ENCODE measurements at places on chromosomes 1 and 21.
A peak's percentile ranks its signal among the peaks of the same experiment; 100 is the strongest.

DNA sequence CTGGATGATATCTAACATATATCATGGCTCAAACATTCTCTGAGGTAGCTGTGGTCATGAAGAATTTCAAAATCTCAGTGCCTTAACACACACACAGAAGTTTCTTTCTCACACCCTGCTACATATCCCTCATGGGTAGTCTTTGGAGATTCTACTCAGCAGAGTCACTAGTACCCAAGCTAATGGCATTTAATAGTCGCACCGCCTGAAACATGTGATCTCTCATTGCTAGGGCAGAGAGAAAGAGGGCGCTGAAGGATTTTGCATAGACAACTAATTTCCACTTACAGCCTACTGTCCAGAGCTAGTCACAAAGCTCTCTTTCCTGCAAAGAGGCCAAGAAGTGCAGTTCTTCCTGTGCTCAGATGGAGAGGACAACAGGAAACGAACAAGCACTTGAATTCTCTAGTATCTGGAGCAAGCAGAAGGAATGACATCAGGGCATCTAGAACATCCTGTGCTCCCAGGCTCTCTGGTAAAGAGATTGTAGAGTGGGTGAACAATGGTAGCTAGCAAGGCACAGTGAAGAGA, 183.4 kb upstream of the PTBP2 start:
- DNase-seq = no peak

DNA sequence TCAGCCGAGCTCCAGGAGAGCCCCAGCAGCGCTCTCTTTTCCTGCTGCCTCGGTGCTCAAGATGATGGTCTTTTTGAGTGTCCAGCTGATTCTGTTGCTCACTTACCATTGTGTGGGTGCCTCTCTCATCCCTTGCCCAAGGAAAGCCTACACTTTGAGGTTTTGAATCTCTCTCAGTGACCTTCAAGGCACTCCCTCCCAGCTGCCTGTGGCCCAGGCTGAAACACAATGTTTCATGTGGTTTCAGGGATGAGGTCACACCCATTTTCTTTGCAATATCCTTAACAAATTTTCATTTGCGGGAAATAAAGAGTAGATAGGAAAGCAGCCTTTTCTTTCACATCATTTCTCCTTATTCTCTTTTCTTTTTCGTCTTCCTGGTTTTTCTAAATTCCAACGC, 12.6 kb upstream of the MRPS14 start:
- DNase-seq = no peak

DNA sequence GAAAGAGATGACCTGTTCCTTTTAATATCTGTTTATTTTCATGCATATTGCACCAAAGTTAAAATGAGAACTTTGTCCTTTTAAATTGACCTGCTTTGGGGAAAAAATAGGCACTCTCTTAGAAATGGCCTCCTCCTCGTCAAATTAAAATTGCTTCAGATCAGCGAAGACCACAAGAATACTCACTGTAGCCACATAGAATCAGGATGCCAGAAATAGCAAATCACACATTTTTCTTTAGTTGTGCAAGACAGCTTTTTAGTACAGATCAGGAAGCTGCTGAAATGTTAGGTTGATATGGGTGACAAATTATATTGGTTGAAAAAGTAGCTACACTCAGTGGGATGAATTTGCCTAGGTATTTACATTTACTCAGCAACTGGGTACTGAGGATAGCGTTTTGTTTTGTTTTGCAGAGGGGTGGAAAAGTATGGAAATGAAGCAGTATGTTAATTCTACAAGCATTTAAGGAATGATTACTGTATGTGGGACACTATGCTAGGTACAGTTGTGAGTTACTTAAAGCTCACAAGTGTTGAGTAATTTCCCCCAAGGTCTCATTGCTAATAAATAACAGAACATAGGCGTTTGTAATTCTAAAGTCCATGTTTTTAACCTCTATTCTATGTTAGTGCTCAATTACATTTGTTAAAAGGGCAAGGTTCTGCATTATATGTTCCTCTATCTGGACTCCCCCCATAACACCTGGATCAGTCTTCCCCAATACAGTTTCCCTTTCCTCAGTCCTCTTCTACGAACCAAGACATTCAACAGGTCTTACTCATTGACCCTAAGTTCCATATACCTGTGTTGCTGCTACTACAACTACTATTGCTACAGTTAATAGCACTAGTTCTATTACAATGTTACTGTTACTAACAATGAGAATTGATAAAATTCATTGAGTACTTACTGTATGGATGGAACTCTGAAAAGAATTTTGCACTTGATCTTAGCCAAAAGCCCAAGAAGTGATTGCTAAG, 99.4 kb upstream of the S1PR1 start:
- no peak for DNase-seq

- DNase-seq = no peak
These were observed 146.1 kb upstream of the RUNX1 start for GRCh38 chr21:35195232-35195631.

DNA sequence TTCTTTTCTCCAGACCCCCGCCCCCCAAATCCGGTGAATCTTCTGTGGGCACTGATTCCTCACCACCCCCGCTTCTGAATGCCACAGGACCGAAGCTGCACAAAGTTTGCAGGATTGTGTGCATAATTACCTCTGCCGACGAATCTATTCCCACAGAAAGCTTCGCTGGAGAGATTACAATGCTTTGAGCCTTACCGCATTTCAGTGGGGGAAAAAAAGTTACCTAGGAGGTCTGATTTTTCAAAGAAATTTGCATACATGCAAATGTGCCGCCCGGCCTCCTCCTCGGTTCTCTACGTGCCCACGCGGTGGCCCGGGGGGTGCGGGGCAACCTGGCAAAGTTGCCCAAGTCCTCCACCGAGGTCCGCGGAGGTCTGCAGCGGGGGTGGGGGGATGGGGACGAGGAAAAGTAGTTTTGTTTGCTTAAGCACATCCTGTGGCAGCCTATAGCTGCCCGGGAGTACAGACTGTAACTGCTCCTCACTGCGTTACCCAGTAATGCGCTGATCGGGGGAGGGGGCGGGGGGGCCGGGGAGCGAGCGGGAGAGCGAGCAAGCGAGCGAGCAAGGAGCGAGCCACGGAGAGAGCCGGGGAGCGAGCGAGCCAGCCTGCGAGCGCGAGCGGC, 563 bp upstream of the NFIA start:
- no peak for DNase-seq

- no peak for DNase-seq
These were observed 589.7 kb downstream of the LMO4 start for GRCh38 chr1:87918398-87918797.

DNA sequence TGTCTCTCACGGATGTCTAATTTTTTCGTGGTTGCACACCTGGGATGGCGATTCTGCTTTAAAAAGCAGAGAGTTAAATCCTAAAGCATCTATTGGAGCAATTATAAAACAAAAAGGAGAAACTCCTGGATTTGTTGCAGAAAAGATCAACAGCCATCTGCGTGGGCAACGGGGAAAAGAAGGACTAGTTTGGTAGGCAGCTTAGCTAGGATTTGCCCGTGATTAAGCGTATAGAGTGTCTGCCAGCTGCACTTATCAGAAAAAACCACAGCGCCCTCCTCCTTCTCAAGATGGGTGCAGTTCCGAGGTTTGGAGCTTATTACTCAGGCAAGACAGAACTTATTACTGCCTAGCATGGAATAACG, 526 bp upstream of the SLC25A24 start:
- peak; percentile 29 for DNase-seq

GRCh38 chr1:201775380-201775779, 53.6 kb upstream of the IPO9 start:
- no peak for DNase-seq

- no peak for DNase-seq
These were observed 39.1 kb upstream of the ADAM30 start for GRCh38 chr1:119935373-119935772.

DNA sequence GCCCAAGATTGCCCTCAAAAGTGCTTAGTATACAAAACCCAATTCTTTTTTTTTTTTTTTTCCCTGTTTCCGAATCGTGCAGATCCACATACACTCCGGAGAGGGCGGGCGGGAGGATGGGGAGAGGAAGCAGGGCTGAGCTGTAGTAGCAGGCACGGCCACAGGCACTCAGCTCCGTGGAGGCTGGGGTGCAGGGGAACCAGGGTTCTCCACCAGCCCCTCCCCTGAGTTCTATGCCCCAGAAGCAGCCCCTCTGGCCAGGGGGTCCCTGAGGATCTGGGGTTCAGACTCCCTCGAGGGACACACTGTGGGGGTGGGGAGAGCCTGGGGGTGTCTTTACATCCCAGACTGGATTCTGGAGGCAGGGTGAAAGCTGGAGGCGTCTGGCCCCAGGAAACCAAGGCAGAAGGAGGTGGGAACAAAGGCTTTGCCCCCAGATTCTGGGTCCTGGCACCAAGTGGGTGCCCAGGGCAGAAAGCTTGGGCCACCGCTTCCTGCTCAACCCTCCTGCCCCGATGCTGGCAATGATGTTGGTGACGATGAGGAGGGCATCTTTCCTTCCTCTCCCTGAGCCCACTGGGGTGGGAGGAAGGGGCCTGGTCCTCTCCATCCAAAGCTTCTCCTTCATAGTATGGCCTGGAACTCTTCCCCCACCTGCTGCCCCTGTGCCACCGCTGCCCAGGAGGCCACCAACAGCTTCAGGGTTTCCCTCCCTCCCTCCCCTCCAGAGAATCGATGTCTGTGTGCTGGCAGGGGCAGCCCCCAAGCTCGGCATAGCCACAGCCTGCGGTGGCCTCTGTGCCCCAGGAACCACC, 106.4 kb upstream of the TARDBP start:
- DNase-seq = no peak

DNA sequence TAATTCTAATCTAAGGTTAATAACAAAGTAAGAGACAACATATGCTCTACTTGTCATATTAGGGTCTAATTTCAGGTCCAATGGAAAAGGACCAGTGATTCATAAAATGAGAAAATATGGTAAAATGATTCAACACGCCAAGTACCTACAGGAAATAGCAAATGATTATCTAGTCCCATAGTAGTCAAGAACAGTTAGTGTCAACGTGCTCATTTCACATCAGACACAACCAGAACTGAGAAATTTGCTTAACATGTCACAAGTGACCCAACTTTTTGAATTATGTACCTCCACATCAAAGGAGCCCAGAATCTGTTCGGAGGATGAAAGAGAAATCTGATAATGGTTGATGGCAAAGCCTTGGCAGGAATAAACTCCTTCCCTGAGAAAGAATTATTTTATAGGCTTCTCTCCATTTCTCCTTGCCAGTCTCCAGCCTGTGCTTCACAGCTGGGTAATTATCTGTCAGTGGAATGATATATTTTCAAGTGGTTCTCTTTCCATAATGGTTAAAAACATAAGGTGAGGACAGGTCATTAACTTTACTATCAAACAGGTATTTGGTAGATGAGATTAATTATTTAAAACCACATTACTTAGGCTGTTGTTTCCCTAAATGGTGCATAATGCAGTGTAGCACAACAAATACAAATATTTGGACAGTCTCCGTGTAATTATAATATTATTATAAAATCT, 83.2 kb downstream of the APP start:
- no peak for DNase-seq

DNA sequence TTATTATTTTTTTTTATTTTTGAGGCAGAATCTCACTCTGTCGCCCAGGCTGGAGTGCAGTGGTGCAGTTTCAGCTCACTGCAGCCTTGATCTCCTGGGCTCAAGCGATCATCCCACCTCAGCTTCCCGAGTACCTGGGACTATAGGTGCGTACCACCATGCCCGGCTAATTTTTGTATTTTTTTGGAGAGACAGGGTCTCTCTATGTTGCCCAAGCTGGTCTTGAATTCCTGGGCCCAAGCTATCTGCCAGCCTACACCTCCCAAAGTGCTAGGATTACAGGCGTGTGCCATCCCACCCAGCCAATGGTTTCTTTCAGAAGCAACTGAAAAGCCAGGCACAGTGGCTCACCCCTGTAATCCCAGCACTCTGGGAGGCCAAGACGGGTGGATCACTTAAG, 2.3 kb downstream of the KRTCAP2 start:
- no peak for DNase-seq

- no peak for DNase-seq
These were observed 2.2 kb upstream of the ZBTB21 start for GRCh38 chr21:42012344-42012743.

DNA sequence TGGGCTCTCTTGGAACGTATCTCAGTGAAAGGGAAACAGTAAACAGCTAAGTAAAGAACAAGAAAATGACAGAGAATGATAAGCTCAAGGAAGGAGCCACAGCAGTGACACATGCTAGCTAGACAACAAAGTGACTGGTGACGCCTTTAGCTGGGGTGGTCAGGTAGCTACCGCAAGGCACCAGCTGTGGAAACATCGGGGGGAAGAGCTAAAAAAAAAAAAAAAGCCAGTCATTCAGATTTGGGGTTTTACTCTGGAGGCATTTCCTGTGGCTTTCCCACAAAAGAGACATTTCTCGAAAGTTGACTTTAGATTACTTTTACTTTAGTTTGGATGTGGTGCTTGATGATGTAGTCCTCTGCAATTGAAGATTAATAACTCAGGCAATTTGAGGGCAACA, 2.1 kb downstream of the FHAD1 start:
- peak; percentile 45 for DNase-seq

- DNase-seq = no peak
These were observed 29.5 kb downstream of the RNF11 start for GRCh38 chr1:51265618-51266017.

GRCh38 chr1:51960262-51960661, 30.2 kb downstream of the RAB3B start:
- DNase-seq = no peak

- no peak for DNase-seq
These were observed 748 bp downstream of the PPP1R15B start for GRCh38 chr1:204410688-204411450.

DNA sequence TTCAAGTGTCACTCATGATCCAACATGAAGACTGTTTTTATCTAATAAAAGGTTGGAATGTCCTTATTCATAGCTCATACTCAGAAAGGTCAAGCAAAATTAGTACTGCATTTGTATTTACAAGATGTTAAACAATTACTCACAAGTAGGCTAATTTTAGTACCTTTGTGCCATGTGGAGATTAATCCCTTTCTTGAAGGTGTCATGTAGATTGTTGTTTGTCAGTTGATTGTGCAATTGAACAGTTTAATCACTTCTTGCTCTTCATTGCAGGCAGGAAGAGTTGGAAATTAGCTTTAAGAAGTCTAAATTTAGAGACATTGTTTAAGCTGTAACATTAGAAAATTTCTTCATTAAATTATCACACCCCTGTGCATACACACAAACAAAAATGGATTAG, 847.1 kb downstream of the KCNT2 start:
- no peak for DNase-seq

DNA sequence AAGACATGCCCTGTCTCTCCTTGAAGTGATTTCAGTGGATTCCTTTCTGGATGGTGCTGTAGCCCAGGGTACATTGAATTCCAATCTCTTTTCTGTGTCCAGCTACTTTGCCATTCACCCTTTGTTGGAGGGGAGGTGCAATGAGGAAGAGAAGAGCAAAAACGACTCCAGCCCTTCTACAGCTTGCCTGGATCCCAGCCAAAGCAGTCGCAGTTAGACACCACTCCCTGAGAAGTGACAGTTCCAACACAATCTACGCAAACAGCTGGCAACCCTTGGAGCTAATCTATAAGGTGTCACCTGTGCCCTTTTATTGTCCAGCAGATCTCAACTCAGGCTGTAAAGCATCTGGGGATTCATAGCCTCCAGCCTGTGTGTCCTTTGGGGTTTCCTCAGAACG, 4.6 kb downstream of the CD244 start:
- DNase-seq = no peak

GRCh38 chr1:37347104-37347649, 127.2 kb upstream of the ZC3H12A start:
- no peak for DNase-seq
